ENCODE measurements at places on chromosomes 2 and 18.

DNA sequence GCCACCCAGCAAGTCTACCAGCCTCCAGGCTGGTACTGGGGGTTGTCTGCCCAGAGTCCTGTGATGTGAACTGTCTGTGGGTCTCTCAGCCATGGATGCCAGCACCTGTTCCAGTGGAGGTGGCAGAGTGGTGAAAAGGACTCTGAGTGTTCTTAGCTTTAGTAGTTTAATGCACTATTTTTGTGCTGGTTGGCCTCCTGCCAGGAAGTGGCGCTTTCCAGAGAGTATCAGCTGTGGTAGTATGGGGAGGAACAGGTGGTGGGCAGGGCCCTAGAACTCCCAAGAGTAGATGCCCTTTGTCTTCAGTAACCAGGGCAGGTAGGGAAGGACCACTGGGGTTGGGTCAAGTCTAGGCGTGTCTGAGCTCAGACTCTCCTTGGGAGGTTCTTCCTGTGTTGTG, 356.7 kb downstream of the STK39 start:
- no peak for DNase-seq

DNA sequence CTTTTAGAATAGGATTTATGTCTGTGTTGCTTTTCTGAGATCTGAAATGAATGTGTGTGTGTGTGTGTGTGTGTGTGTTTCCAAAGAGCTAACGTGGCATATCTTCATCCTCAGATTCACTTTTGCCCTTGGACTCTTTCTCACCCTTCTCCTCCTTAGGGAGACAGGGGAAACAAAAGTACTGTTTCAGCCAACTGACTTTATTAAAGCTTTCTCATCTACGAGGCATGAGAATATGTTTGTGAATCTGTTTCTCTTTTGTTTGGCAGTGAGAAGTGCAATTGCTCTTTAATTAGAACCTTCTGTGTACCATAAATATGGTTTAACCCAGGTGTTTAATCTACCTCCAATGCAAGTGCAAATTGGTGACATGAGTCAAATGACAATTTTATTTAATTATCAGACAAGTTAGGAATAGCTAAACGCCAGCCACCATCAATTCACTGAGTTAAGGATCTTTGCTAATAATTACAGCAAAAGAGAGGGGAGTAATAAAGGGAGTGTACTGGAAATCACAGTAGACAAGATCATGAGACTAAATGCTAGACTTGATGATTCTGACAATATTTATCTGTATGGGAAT, 186.4 kb upstream of the COL3A1 start:
- peak; percentile 49 for DNase-seq

DNA sequence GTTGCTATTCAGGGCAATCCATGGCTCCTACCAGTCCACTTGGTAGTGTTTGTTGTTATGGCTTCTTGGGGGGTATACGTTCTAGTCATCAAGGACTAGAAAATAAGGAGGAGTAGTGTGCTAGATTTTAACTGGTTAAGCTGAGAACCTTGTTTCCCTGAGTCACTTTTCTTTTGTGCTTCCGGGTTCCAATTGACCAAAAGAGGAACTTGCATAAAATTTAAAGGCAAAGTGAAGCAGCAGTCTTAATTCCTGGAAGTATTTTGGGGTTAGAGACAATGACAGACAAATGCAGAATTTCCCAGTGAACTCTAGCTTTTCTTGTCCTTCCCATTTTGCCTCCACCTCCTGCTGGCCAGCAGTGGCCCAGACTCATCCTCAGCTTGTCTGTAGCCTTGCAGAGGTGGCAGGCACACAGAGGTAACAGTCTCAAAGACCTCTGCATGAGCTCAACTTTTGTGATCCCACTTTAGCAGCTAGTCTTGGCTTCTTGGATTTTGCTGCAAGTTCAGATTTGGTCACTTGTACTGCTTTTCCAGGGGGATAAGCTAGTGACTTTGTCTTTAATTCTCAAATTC, 1105.8 kb upstream of the NXPH2 start:
- DNase-seq, result no peak

DNA sequence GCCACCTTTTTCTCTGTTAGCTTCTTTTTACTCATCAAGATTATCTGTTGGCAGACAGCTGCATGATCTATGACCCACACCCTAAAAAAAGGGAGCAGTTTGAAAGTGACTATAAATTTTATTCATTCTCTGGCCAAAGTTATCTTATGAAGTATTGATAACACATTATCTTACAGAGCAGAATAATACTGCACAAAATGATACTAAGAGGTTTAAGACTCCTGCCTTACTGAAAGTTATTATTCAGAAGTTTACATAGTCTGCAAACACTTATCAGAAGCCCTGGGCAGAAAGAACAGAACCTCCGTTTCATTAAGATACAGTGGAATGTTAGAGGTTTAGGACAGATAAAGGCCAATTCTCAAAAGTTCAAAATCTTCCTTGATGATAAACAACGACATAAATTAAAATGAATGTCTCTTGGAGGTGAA, 78.2 kb downstream of the ZEB2 start:
- no peak for DNase-seq

GRCh38 chr2:62292190-62292589, 96.3 kb downstream of the B3GNT2 start:
- no peak for DNase-seq

All from urinary bladder (tissue), 4 donors.